GM12864 (cell line): ENCODE measurements at places on chromosomes 16 and 17.

- no peak for DNase-seq
Observed at GRCh38 chr17:79303641-79304205, 229.1 kb downstream of the ENGASE start.

DNA sequence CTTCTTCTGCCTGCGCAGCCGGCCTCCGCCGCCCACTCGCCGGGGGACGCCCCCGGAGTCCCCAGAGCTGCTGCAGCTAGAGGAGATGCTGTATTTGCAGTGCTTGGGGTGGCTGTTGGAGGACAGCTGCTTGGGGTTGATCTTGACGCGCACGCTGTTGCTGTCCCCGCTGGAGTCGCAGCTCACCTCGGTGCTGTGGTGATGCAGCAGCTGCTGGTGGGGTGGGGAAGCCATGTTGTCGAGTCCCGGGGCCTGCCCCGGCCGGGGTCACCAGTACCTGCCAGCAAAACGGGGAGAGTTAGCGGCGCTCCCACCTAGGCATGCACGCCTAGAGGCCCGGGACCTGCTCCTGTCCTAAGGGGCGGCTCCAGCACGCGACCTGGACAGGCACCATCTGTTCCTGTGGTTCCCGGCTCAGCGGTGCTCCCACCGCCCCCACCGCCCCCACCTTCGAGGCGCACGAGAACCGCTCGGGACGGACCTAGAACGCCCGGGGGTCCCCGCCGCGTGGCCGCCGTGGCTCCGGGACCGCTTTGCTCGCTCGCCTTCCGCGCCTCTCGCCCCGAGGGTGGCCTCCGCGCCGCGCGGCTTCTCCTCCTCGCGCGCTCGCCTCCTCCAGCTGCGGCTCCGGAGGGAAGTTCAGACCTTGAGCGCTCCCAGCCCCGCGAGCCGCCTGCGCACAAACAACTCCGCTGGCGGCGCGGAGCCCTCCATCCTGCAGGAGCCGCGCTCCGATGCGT is 863 bp downstream of the ADCY9 start:
- DNase-seq, result no peak

- no peak for DNase-seq
Observed at GRCh38 chr17:1487939-1488825, 4.3 kb downstream of the MYO1C start.

DNA sequence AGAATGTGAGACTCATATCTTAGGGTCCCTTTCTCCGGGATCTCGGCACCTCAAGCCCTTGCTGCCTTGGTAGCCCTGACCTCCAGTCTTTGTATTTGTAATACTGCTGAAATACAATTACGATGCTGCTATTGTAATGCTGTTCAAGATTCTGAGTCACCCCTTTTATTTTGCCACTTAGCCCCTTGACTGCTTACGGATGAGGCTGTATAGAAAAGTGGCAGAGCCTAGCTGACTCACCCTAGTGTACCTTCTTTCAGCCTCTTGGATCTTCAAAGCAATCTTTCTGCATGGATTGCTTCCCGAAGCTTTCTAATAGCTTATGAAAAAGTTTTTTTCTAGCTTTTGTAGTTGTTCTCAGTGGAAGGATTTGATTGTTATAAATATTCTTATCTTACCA is 187.9 kb downstream of the KCNJ2 start:
- DNase-seq, result no peak

DNA sequence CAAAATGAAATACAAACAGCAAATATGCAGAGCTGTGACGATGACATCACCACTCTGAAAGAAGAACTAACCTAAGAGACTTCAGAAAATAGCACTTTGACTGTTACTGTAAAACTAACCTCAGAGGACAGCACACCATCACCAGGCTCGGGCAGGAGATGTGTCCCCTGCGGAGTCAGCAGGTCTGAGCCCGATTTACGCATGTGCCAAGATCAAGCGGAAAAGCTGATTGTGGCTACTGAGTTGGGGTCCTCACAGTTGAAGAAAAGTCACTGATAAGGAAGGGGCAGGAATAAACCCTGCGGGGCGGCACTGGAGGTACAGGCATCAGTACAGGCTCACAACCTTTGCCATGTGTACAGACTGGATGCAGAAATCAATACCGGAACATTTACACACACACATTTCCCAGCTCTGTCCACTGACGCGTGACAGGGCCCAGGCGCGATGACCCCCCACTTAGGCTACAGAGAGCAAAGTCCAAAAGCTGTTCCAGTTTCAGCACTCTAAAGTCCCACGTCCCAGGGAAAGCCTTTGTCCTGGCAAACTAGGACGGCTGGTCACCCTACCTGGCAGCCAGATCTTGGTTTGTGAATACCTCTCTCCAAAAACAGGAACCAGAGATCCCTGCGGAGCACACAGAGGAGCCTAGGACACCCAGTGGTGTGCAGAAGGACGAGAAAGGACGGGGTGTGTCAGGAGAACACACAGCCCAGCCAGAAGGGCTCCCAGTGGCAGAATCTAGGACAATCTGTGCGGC is 21.5 kb downstream of the TRAP1 start:
- no peak for DNase-seq

GRCh38 chr16:72938795-72939164 is 109.1 kb downstream of the ZFHX3 start:
- DNase-seq, result no peak

DNA sequence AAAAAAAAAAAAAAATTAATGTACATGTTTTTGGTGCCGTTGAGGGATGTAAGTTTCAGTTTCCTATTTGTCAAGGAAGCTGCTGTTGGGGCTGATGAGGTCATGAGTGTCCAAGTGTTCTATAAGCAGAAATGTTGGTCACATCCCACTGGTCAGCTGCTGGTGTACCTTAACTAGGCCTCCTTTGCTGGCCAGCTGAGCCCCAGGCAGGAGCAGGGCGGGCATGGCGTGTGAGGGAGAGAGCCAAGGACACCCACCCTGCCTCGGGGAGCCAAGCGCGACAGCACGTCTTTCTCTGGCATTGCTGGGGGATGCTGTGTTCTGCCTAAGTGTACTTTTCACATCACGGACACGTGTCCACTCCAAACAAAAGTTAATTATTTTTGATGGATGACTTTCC is 108.1 kb upstream of the CDC42EP4 start:
- DNase-seq, result no peak

DNA sequence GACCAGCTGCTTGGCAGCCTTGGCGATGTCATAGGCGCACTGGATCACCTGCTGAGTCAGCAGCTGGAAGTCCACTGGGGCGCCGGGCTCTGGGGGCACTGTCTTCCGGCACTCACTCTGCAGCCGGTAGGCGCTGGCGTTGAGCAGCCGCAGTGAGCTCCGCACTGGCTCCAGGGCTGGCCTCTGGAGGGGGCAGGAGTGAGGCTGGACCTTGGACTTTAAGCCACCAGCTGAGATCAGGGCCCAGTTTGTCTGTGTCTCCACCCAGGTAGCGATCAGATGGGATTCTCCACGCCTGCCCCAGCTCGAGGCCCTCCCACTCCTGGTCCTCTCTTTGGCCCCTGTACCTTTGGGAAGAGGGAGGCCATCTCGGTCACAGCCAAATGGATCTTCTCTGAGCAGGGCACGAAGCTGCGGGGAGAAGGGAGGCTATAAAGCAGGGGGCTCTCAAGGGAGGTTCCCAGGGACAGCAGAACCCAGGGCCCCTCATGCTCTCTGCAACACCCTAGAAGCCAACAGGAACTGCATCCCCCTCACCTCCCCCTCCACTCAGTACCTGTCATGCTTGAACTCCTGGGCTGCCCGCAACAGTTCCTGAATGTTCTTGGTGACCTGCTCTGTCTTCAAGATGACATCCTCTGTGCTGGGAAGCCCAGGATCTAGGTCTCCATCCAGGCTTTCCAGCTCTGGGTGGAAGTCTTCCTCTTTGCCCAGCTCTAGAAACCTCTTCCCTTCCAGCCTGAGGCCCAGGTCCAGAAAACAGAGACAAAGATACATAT is 6.4 kb downstream of the TP53I13 start:
- no peak for DNase-seq

DNA sequence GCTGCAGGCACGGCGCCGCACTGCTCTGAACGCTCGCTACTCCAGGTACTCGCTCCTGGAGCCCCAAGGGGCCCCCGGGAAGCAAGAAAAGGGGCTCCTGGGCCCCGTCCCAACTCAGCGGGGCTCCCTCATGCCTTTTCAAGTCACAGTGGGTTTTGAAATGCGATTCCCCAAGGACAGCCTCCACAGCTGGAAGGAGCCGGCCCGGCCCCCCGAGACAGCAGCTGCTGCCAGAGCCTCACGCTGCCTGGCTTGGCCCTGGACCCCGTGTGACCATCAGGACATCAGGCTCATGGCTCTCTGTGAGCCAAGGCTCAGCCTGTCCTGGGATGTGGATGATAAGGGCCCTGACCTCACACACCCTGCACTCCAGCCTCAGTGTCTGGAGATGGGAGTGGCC is 80.6 kb downstream of the LMF1 start:
- no peak for DNase-seq

GRCh38 chr17:71118039-71118438 is 948.7 kb downstream of the KCNJ2 start:
- no peak for DNase-seq

GRCh38 chr16:630815-631405 is at the start of gene WFIKKN1:
WFIKKN1 (plus strand) TSS chr16:630985; CDS start chr16:631254, 269 bp downstream.
- no peak for DNase-seq

DNA sequence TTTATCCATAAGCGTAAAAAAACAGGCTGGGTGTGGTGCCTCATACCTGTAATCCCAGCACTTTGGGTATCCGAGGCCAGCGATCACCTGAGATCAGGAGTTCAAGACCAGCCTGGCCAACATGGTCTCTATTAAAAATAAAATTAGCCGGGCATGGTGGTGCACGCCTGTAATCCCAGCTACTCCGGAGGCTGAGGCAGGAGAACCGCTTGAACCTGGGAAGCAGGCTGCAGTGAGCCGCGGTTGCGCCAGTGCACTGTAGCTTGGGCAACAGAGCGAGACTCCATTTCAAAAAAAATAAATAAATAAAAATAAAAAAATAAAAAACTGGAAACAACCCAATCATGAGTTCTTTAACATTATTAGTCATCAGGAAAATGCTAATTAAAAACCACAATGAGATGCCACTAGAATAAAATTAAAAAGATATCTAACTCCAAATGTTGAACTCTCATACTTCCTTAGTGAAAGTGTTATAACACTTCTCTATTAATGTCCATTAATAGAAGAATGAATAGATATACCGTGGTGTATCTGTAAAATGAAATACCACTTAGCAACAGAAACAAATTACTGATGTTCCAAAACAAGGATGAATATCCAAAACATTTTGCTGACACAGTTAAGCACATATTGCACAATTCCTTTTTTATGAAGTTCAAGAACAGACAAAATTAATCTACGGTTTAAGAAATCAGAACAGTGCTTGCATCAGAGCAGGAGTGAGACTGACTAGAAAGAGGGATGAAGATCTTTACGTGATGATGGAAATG is 13.1 kb downstream of the MPHOSPH6 start:
- DNase-seq, result no peak

DNA sequence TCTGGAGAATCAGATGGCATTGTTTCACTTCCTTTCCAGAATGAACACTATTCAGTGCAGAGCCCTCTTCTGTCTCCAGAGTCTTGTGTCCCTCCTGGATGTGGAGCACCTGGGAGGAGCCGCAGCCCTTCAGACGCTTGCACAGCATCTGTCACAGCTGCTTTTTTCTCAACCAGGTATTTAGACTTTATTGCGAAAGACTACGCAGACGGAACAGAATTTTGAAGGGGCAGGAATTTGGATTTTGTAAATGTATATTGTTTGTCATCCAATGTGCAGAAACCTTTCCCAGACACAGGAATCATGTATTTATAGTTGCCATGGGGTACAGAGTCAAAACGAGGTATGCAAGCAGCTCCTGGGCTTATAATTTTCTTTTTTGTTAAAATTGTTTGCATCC is 20.4 kb downstream of the HEATR3 start:
- DNase-seq, result no peak

GRCh38 chr16:29009050-29009837 is 24.4 kb downstream of the LAT start:
- no peak for DNase-seq

GRCh38 chr16:12171206-12171605 is 194.7 kb downstream of the SNX29 start:
- no peak for DNase-seq

- no peak for DNase-seq
Observed at GRCh38 chr17:40349895-40350688, 14.4 kb downstream of the GJD3 start.

DNA sequence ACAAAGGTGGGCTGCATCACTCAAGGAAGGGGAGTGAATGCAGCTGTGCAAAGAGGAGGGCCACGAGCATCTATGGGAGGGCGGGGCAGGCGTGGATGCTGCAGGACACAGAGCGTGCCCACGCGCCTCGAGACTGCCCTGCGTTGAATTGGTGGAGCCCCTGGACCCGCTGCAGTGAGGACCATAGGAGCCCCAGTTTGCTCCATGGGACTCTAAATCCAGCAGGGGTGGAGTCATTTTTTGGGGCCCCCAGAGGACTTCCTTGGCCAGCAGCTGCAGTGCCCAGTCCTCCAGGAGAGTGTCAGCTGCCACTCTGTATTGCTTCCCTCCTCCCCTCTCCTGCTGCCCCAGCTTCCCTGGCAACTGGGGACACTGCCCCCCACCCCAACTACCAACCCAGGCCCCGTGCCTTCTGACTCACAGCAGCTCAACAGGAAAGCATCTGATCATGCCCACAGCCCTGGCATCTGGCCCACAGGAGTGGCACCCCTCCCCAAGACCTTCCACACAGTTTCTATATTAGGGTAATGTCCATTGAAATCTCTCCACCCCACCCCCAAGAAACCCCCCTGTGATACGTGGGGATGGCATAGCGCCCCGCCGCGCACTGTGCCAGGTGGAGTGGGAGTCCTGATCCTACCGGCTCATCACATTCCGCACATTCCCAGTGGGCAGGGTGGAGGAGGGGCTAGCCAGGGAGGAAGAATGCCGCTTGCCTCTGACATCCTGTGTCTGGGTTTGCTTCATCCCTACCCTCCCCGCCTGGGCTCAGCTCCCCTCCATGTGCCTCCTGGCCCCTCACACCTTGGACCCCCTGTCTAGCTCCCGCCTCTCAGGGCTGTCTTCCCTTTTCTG is 27.8 kb upstream of the ITGA3 start:
- no peak for DNase-seq

DNA sequence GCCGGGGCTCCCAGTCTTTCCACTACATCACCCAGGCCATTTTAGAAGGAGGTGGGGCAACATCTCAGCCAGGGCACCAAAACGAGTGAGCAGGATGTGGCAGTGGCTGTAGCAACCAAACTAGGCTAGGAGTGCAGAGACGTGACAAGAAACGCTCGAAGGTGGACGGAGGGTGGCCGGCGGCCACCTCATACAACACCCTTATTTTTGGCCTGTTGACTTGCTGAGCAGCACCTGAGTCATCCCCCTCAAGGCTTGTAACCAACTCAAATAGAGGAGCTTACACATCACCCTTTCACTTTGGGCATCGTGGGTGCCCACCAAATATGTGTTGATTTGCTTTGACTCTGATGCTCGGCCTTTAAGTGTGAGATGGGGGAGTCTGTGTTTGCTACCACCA is 23.7 kb upstream of the SOX9 start:
- DNase-seq, result no peak

DNA sequence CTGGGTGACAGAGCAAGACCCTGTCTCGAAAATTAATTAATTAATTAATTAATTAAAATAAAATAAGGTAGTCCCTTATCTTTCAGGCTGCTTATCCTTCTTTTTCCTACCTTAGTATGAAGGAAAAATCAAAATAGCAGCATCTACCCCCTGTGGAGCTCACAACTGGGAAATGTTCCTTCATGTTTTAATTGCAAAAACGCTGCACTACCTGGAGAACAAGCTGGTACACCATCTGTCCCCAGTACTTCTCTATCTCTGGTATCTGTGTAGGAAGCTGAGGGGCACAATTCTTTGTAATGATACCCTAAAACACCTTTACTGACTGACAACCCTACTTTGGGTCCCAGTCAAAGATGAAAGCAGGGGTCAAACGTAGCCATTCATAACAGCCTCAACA is 55.1 kb upstream of the MNT start:
- no peak for DNase-seq
